ENCODE measurements at places on chromosomes 7 and 10.

DNA sequence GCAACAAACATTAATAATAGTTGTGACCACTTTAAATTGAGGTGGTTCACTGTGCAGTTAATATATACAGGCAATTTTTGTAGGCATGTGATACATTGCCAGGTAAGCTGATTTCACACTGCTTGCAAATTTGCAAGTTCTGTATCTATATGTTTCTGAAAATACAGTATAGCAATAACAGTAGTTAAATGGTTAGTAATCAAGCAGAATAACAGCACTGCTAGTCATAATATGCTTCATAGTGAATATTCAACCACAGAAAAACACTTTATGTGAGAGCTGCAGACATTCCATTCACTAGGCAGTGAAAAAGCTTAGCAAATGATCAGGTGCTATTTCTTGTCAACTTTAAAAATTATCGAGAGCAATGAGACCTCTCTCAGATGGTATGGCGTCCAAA is 28.9 kb downstream of the SLC26A4 start:
- no peaks in the 10 kb centered on the region for H3K36me3 ChIP-seq
- H3K4me3 ChIP-seq, result no peak overlapping the region

DNA sequence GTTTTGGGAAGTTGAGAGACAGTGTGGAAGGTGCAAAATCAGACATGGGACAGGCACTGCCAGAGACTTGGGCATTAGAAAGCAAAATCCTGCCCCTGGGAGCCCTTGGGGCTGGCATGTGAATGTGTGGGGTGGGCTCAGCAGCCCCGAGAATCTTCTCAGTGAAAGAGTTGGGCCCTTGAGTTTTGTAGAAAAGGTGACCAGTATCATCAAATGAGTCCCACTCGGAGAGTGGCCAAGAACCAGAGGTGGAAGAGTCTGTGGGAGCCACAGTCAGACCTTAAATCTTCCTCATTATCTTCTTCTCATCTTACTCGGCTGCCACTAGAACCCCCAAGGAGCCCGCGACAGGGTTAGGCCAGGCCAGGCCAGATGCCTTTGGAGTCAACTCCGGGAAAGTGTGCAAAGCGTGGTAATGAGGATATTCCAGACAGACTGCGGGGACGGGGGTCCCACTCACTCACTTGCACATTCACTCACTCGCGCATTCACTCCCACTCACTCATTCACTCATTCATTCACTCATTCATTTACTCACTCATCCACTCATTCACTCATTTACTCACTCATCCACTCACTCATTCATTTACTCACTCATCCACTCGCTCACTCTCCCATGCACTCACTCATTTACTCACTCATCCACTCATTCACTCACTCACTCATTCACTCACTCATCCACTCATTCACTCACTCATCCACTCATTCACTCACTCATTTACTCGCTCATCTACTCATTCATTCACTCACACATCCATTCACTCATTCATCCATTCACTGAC is 74.9 kb downstream of the CARD11 start:
- H3K36me3 ChIP-seq, result no peaks in the 10 kb centered on the region
- H3K4me3 ChIP-seq, result no peak overlapping the region
- no peaks in the 10 kb centered on the region for H3K4me1 ChIP-seq

- H3K4me3 ChIP-seq, result no peak overlapping the region
- no peak for DNase-seq
- no peaks in the 10 kb centered on the region for H3K36me3 ChIP-seq
- 0 out of 2 replicates have a peak, but pooled peaks cover 5% of the 10 kb centered on the region for H3K4me1 ChIP-seq
- no peak overlapping the region for H3K27ac ChIP-seq
- H3K27me3 ChIP-seq, result no peaks in the 10 kb centered on the region
Observed at GRCh38 chr10:22647244-22647643, 67.1 kb downstream of the PIP4K2A start.

DNA sequence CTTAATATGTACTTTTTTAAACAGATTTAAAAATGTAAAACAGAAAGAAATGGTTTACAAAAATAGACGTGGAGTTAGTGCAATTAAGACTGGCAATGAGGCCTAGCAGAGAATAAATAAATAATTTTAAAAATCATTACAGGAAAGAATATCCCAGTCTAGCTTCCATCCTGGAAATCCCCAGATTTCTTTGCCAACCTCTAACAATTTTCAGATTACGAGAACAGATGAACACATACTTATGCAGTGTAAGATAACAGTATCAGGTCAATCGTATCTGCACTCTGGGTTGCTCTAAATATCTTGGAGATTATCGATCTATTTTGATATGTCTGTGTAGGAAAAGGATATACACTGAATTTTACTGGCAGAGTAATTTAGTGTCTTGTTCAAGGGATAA is 210.5 kb downstream of the SEMA3A start:
- no peak for DNase-seq
- peaks cover 4% of the 10 kb centered on the region for H3K36me3 ChIP-seq
- H3K4me1 ChIP-seq, result no peaks in the 10 kb centered on the region
- H3K27ac ChIP-seq, result no peak overlapping the region
- no peaks in the 10 kb centered on the region for H3K27me3 ChIP-seq
- H3K4me3 ChIP-seq, result no peak overlapping the region
